Activated CD4-positive, alpha-beta T cell treated with anti-CD3 and anti-CD28 coated beads, Interleukin-2, amount 50 U/mL, for 4 hours (primary cell): ENCODE measurements at places on chromosomes 13 and 19.

DNA sequence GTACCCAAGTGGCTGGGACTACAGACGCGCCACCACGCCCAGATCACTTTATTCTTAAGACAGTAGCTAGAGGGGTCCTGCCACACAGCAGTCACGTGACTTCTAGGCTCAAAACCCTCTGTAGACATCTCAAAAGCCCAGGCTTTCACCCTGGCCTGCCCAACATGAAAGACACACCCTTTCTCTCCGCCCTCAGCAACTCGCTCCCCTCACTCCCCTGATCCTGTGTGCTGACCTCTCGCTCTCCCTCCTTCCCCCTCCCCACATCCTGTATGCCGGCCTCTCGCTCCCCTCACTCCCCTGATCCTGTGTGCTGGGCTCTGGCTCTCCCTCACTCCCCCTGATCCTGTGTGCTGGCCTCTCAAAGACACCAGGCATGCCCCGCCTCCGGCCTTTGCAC, 77.4 kb downstream of the SLC15A1 start:
- no peak for DNase-seq

GRCh38 chr13:44237276-44237767, 136.3 kb upstream of the SERP2 start:
- no peak for DNase-seq

GRCh38 chr13:41127701-41128100, 4.9 kb downstream of the KBTBD6 start:
- no peak for DNase-seq

- DNase-seq: no peak
Observed at GRCh38 chr13:30907121-30907861, 1.2 kb downstream of the MEDAG start.

- DNase-seq: no peak
Observed at GRCh38 chr13:27559719-27560118, 60.6 kb downstream of the LNX2 start.

GRCh38 chr13:24146961-24147569, 13.5 kb upstream of the SPATA13 start:
- no peak for DNase-seq

GRCh38 chr13:36814465-36814864, 4.6 kb upstream of the RFXAP start:
- no peak for DNase-seq

DNA sequence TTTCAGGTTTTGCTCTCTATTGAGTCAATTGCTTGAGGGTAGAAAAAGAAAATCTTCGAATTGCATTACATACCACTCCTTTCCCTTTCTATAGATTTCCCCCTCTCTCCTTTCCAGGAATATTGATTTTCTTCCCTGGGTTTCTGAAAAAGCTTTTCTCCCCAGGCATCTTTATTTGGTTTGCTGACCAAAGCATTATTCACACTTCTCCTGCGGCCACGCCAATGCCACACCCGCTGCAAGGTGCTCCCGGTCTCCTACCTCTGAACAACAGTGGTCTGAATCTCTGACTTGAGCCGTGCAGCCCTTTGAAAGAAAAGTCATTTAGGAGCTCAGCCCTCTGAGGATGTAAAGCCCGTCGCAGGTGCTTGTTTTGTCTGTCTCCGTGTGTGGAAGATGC, 350.9 kb upstream of the TMTC4 start:
- DNase-seq: no peak

GRCh38 chr13:43537124-43537523, 249.6 kb downstream of the ENOX1 start:
- DNase-seq: no peak

DNA sequence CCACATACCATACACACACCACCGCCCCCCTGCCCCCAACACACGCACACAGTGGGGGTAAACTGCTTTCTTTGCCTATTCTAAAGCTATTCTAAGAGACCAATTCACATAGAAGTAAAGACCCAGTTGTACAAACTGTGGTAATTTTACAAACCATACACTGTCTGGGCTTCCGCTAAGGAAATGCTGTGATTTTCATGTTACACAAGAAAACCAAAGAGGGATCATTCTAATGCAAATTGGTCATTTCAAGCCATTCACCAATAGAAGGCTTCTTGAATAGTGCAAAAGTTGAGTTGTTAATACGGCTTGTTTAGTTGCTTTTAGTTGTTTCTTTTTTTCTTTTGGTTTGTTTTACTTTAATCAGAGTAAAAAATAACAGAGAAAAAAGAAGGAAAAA, 202.8 kb downstream of the EFNB2 start:
- no peak for DNase-seq

DNA sequence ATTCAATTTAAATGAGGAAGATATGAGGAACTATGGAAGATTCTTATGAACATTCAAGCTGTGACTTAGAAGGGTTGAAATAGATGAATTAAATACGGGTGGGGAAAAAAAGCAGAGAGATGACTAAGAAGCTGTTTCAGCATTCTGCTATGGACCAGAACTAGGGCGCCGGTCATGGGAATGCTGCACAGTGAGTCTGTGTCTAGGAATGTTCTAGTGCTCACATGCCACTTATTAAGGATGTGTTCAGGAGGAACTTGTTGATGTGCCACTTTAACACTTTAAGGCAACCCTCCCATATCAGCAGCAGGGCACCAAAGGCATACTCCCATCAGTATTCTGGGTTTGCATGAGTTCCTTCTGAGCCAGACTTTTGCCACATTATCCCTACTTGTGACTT, 152.1 kb downstream of the POSTN start:
- DNase-seq: no peak

DNA sequence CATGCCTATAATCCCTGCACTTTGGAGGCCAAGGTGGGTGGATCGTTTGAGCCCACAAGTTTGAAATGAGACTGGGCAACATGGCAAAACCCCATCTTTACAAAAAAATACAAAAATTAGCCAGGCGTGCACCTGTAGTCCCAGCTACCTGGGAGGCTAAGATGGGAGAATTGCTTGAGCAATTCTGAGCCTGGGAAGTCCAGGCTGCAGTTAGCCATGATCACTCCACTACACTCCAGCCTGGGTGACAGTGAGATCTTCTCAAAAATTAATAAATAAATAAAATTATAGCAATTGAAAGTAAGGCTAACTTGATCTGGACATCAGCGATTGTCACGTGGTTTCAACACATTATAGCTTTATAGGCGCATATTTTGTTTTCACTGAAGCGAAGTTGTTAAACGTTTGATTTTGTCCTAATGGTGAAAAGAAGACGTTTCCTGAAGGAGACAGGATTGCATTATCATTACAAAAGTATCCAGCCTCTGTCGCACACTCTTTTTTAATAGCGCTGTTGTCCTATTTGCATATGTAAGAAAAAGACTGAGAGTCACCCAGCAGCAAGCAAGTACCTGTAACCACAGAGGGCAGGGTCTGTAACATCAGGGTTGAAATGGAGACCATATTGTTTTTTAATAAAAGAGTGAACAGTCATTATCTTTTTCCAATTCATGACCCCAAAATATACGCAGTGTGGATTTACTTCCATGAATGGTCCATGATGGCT, 335.7 kb downstream of the DCT start:
- DNase-seq: no peak

- no peak for DNase-seq
Observed at GRCh38 chr13:73303851-73304250, 245.0 kb downstream of the KLF5 start.

DNA sequence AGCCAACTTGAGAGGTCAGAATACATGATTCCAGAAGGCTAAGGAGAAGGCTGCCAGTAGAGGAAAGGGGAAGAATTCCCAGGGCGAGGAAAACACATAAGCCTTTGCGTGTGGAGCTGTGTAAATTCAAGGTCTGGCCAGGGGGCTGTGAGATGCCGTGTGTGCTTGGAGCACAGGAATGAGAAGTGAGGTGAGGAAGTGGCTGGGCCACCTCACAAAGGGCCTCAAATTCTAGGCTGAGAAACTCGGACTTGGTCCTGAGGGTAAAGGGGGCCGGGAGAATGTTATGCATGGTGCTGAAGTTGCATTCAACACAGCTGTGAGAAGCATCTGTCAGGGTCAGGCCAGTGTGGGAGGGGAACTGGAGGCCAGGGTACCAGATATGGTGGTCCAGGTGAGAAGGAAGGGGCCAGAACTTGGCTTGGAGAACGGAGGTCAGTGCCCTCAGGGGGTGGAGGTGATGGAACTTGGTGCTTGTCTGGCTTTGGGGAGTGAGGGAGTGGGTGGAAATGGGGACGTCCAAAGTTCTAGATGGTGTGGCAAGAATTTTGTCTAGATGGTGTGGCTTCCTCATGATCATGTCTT, 4.9 kb upstream of the ZNF580 start:
- no peak for DNase-seq

GRCh38 chr13:72823724-72824123, 41.8 kb downstream of the PIBF1 start:
- DNase-seq: no peak

DNA sequence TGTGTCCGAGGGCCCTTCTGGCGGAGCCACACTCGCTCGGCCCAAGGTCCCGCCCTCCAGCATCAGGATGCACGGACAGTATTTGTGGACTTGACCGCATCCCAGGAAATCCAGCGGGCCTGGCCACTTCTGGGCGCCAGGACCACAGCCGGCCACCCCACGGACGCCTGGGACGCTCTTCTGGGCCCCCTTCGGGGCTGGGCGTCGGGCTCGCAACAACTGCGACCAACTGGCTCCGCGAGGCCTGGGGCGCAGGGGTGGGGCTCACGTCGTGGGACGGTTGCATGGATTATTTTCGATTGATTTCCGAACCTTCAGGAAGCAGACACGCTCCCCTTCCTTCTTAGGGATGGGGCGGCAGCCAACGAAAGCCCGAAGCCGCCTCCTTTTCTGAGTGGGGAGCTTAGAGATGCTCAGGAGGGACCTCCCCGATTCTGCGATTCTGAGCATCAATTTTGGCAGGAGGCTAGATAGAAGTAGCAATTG, 521 bp upstream of the NUP58 start:
- DNase-seq: no peak

DNA sequence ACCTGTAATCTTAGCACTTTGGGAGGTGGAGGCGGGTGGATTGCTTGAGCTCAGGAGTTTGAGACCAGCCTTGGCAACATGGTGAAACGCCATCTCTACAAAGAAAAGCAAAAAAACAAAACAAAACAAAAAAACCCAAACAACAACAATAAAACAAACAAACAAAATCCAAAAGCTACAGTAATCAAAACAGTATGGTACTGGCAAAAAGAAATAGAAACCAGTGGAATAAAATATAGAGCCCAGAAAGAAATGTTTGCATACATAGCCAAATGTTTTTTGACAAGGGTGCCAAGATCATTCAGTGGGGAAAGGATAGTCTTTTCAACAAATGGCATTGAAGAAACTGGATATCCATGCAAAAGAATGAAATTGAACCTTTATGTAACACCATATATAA, 11.5 kb downstream of the CEACAM1 start:
- DNase-seq: no peak

GRCh38 chr19:14119146-14119545, 1.6 kb upstream of the PRKACA start:
- DNase-seq: no peak

DNA sequence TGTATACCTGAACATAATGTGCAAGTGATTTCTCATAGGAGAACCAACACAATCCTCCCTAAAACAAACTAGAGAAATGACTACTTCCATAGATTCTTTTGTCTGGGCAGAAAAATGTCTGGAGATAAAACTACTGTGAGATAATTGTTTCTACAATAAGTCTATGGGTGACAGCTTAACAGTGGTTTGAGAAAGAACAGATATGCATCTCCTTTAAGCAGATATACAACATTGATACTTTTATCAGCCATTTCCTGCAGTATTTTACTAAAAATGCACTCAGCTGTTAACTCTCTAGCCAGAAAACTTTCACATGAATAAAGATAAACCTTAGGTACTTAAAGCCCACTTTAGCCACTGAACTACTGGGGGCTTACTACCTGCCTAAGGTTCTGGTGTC, 1132.4 kb downstream of the EFNB2 start:
- no peak for DNase-seq

DNA sequence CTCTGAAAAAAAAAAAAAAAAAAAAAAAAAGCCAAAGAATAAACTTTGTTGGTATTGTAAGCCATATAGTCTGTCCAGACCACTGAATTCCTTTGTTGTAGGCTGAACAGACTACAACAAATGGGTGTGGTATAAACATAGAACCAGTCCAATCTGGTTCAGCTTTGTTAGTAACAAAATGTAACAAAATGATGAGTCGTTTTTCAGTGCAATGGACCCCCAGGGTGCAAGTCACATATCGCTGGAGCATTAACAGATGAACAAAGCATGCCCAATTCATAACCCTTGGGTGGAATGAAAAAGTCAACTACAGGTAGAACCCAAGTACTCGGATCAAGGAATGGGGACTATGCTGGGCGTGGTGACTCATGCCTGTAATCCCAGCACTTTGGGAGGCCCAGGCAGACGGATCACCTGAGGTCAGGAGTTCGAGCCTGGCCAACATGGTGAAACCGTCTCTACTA, 13.6 kb upstream of the FCHO1 start:
- no peak for DNase-seq

DNA sequence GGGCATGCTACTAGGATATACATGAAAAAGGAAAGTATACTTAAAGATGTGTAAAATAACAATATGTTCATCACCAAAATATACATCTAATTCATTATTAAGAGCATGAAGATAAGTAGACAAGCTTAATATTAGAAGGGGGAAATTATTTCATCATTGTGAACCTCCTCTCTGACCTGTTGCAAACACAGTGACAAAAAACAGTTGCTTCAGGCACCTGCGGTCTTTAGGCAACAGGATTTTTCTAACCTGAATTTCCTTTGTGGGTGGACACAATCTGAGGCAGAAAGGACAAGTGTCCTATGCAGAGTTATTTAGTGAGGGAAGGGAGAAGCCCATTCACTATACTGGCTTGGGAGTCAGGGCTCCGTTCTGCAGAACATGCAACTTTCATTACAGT, 6.3 kb downstream of the FREM2 start:
- no peak for DNase-seq

DNA sequence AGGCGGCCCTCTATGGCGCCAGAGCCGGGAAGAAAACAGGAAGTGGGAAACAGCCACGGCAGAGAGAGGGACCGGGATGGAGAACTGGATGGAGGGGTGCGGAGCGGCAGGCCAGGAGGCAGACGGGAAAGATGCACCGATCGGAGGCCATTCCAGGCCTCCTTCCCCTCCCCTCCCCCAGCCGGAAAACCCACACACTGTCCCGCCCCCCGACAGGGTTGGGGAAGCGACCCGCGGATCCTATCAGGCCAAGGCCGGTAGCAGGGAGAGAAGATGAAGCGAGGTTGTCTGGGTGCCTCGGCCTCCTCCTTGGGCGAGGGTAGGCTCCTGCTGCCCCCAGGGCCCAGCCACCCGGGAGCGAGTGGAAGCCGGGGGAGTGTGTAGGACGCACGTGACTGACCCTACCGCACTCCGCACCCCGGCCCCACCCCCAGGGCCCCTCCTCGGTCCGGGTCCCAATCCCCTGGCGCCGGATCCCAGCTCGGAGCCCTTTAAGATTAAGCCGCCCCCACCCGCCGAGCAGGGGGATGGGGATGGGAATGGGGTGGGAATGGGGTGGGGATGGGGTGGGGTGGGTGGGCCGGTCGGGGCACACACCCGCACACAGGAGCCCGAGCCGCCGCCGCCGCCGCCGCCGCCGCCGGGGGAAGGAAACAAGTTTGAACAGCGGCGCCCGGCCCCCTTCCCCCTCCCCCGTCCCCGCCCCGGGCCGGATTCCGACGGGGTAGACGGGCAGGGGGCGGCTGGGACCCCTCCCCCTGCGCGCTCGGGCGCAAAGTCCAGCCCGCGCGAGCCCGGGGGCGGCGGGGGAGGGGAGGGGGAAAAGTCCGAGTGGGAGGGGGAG, 1.5 kb downstream of the ERF start:
- peak; percentile 52 for DNase-seq
